NCI-H1417 treated with DMSO at 0.1 percent for 48 hours (cell line): ENCODE measurements at places on chromosomes 11 and 22.

GRCh38 chr11:90257158-90257525 lies 34.3 kb upstream of the CHORDC1 start:
- no peak for DNase-seq

DNA sequence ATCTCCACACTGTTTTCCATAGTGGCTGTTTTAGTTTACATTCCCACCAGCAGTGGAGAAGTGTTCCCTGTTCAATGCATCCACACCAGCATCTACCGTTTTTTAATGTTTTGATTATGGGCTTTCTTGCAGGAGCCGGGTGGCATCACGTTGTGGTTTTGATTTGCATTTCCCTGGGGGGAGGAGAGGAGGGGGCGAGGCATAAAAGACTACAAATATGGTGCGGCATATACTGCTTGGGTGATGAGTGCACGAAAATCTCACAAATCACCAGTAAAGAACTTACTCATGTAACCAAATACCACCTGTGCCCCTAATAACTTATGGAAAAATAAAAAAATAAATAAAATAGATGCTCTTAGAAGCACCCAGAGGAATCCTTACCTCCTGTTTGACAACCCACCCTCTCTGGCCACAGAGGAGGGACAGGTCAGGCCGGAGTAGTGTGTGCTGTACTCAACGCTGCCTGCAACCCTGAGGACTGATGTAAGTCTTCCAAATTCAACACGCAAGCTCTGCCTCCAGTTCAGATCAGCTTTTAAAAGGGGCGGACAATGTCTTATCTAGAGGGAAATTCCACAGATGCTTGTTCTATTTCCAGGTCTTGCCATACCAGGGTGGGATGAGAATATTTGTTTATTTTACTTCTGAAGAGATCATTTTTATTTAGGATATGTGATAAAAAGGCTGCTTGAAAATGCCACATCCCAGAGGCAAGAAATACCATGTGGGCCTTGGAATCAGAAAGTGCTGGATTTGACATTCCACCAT lies 329.6 kb upstream of the B3GAT1 start:
- no peak for DNase-seq

- no peak for DNase-seq
Observed at GRCh38 chr22:47736186-47737034, 974.0 kb downstream of the TBC1D22A start.

DNA sequence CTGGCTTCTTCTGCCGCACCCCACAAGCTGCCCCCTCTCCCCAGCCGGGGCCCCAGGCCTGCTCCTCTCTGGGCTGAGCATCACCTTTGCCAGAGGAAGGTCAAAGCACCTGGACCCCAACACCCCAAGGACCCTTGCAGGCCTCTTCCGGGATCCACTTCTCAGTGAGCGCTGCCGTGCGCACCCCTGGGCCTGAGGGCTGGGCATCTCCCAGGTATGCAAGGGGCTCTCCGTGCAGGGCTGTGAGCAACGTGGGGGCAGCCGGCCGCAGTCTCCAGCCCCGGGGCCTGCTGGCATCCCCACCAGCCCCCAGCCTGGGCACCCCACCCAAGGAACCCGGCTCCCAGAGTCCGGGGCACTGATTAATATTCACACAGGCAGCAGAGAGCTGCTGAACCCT lies 64.0 kb downstream of the BRD1 start:
- DNase-seq = no peak

DNA sequence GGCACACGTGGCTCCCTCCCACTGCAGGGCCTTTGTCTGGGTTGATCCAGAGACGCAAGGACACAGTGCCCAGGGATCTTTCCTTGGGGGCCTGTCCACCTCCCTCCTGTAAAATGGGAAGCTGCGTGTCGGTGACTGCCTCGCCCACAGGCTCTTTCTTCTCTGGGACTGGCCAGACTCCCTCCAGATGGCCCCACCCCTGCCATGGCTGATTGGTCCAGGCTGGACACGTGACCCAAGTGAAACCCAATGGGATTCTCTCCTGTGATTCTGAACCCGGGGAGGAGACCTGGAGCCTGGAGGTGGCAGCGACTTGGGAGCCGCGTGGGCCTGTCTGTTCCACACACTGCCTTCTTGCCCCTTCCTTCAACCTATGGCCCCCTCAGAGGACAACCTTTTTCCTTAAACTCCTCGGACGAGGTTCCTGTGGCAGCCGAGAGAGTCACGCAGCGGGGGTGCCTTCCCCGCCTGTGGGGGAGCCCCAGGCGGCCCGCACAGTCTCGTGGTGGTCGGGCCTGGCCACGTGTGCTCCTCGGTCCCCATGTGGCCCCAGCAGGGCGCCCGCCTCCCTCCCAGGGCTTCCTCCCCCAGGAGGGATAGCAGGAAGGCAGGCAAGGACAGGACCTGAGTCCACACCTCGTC lies 12.4 kb upstream of the MPPED1 start:
- DNase-seq = no peak

DNA sequence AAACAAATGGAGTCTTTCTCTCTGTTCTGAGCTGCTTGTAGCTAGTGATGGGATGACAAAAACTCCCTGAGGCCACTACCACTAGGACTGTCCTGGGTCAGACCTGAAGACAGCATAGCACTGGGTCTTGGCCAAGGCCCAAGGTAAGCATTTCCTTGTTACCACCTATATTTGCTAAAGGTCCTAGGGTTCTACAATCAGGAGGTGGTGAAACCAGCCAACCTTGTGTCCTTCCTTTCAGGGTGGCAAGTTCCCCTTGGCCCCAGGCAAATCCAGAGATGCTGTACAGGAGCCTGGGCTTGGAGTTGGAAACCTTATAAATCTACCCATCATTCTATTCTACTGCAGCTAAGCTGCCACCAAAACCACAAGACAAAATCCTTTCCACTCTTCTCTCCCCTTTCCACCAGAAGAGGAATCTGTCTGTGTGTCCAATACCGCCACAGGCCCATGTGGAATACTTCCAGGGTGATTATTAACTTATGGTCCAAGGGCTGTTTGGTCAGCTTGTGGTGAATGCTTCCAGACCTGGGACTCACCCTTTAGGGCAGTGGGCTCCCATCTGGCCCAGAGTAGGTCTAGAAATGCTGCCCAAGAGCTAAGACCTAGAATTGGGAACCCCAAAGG lies 16.8 kb downstream of the SLC22A25 start:
- DNase-seq = no peak

DNA sequence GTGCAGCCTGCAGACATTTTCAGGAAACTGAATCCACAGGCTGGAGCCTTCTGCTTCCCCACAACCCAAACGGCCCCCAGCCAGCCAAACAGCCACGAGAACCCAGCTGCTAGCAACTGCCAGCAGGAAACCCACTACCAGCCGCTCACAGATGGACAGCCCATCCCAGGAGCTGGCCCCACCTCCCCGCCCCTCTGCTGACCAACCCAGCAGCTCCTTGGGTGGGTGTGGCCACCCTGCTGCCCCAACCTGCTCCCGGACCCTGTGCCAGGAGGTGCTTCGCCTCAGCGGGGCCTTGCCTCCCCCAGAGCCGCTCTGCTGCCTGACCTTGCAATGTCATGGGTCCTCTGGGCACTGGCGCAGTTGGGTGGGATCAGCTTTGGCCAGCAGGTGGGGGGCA lies 8.2 kb upstream of the CCDC188 start:
- no peak for DNase-seq

DNA sequence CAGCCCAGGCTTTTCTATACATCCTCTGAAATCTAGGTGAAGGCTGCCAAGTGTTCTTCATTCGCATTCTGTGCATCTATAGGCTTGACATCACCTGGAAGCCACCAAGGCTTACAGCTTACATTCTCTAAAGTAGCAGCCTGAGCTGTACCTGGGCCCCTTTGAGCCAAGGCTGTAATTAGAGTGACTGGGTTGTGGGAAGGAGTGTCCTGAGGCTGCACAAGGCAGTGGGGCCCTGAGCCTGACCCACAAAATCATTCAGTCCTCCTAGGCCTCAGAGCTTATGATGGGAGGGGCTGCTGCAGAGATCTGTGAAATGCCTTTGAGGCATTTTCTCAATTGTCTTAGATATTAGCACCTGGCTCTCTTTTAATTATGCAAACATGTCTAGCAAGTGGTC lies 33.0 kb upstream of the RDX start:
- no peak for DNase-seq

DNA sequence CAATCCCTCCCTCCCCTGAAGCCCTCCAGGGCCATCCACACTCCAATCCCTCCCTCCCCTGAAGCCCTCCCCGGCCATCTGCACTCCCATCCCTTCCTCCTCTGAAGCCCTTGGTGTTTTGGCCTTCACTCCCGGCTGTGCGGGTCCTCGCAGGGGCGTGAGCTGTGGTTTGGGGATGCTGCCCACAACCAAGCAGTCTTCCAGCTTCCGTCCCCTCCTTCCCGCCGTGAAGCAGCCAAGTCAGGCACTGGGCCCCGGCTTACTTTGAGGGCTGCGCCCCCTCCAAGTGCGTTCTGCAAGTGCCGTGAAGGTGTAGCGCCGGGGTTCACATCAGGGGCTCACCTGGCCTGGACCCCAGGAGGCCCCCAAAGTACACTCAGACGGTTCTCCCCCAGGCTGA lies 335.9 kb downstream of the BRD1 start:
- DNase-seq = no peak

DNA sequence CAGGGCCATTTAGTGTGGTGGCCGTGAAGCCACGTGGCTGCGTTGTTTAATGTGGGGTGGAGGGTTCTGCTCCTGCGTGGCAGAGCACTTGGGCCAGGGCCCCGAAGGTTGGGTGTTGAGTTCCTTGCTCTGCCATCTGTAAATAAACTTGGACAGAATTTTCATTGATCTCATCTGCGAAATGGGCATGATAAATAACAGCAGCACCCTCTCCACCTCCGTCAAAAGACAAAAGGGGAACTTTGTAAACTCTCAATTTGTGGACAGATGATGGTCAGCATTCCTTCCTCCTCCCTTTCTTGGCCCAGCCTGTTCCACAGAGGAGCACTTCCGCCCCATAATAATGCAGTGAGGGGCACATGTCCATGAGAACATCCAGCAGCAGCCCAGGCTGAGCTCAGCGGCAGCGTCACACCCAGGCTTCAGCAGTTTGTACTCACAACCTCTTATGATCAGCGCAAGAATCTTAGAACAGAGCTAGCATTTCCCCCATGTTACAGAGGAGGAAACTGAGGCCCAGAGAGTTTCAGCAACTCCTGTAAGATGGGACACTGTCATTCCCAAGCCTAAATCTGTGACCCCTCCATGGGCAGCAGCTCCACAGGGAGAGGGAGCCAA lies 874.5 kb downstream of the BRD1 start:
- no peak for DNase-seq

DNA sequence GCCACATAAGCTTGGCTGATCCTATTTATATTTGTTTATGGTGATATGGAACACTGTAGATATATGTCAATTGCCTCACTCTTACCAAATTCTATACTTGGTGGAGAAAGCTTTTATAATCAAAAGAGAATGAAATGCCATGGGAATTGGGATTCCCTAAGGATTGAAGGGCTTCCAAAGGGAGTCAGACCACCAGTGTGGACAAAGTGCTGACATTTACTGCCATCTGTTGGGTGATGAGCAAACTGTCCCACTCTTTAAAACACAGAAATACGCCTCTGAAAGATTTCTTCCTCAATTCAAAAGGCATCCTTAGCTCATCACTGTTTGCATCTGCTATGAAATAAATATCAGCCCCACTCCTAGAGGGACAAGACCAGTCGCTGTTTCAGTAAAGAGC lies 7.1 kb downstream of the SLC1A2 start:
- DNase-seq = no peak

GRCh38 chr11:100683126-100683525 lies 4.0 kb upstream of the ARHGAP42 start:
- no peak for DNase-seq

- DNase-seq = no peak
Observed at GRCh38 chr11:78291503-78292108, 102.9 kb downstream of the USP35 start.

DNA sequence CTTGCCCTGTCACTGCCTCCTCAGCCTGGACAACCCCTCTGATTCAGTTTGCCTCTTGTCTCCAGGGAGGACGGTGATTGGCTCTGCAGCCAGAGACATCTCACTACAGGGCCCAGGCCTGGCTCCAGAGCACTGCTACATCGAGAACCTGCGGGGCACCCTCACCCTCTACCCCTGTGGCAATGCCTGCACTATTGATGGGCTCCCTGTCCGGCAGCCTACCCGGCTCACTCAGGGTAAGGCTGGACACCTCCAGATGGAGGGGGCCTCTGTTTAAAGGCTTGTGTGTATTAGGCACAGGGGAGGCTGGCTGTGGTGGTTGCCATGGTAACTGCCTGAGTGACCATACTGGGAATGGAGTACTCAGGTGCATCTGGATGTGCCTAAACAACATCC lies 8.6 kb downstream of the PHLDB1 start:
- no peak for DNase-seq

- DNase-seq = no peak
Observed at GRCh38 chr22:47151490-47151889, 389.0 kb downstream of the TBC1D22A start.

DNA sequence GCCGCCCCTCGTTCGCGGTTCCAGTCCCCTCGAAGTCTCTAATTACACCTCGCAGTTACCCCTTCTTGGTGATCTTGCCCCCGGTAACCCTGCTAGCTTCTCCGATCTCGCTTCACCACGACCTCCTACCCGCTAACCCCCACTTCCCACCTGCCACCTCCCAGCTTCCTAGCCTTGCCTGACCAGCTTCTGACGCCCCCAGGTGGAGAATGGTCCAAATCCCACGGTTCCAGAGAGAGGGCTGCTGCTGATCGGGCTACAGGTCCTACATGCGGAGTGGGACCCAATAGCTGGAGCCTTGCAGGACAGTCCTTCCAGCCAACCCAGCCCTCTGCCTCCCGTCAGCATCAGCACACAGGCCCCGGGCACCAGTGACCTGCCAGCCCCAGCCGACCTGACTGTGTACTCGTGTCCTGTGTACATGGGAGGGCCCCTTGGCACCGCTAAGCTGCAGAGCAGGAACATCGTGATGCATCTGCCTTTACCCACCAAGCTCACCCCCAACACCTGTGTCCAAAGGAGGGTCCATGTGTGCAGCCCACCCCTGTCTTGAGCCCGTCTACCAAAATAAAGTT lies 31.9 kb downstream of the RRP8 start:
- no peak for DNase-seq

- DNase-seq = no peak
Observed at GRCh38 chr11:27806122-27806521, 105.9 kb upstream of the BDNF start.

GRCh38 chr11:27916541-27917100 lies 191.3 kb downstream of the KIF18A start:
- DNase-seq = no peak

DNA sequence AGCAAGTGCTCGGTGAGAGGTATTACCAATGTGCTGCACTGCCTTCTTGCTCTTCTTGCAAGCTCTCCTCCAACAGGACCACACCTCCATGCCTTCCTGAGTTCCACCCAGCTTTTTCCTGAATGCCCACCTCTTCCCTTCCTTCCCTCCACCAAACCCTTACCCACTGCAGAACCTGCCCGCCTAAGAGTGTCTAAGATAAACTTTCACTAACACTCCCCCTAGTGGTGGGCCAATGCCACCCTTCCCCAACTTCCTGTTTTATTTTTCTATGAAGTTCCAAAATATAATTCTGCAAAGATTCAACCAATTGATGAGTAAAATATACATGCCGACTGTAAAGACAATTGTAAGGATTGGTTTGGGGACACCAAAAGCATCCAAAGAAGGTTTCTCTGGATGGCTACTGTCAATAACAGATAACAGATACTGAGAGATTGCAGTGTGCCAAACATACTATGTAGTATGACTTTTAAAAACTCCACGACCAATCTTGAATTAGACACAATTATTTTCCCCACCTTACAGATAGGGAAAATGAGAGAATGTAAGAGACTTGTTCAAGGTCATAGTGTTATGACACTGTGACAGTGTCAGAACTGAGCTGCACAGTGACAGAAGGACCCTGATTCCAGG lies 38.6 kb upstream of the BMAL1 start:
- no peak for DNase-seq
